ENCODE measurements at places on chromosomes 6 and 20.

- DNase-seq: no peak
These were observed 316.8 kb upstream of the TSHZ2 start for GRCh38 chr20:52655395-52655794.

- no peak for DNase-seq
These were observed 6.6 kb upstream of the SERPINB9 start for GRCh38 chr6:2909718-2910117.

- DNase-seq: no peak
These were observed 80.4 kb upstream of the ZNF184 start for GRCh38 chr6:27553123-27553904.

DNA sequence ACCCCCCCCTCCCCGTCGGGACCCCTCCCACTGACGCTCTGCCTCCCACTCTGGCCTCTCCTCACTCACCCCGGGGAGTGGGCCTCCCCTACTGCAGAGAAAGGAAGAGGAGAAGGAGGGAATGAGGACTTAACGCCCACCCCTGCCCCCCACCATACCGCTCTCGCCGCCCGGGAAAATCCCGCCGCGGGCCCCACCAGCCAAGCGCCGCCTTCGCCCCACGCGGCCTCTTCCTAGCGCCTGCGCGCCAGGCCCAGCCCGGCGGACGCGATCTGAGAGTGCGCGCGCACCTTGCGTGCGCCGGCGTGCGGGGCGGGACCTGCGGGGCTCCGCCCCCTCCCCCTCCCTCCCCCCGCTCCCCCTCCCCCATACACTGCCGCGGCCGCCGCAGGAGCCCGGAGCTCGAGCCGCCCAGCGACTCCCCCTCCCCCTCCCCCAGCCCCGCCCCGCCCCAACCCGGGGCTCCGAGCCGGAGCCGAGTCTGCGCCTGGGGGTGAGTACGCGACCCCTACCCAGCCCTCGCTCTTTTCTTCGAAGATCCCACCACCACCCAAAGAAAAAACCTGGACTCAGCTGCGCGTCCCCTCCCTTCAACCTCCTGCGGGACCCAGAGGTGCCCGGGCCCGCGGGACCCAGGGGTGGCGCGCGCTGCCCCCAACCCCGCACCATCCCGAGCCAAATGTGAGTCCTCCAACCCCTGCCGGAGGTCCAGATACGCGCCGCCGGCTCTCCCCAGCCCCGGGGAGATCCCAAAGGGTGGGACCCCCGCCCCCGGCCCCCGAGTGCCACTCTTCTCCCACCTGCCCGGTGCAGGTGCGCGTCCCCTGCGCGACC, at the start of the genes MRPL14 and TMEM63B:
TSS of gene MRPL14 (minus strand) at position 267 of the 834 bp plus-strand sequence. CDS start 10,841 bp downstream, outside the sequence.
TSS of gene TMEM63B (plus strand) at position 369 of the 834 bp plus-strand sequence. CDS start 7,031 bp downstream, outside the sequence.
- DNase-seq: peak; percentile 75

- DNase-seq: peak; percentile 88
These were observed 9.5 kb upstream of the PAQR8 start for GRCh38 chr6:52352239-52353018.

GRCh38 chr6:77466055-77466450, 2.8 kb upstream of the HTR1B start:
- no peak for DNase-seq

GRCh38 chr6:33028220-33028849, 18.9 kb upstream of the HLA-DOA start:
- DNase-seq: no peak

DNA sequence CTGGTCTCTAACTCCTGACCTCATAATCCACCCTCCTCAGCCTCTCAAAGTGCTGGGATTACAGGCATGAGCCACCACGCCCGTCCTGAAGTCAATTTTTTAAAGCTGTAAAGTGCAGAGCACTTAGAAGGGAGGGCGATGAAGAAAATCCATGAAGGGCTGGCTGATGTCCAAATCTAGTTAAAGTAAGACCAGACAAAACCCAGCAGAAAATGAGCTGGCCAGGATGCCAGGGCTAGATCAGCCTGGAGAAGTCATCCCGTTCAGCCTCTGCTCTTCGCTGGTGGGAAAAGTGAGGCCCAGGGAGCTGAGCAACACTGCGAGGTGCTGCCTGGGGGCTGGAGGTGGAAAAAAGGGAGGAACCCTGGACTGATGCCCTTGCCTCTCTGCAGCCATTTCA, 3.1 kb downstream of the BPIFB4 start:
- DNase-seq: no peak

- no peak for DNase-seq
These were observed 33.5 kb downstream of the NEDD9 start for GRCh38 chr6:11198663-11199603.

GRCh38 chr6:158793432-158793831, 25.7 kb downstream of the EZR start:
- DNase-seq: no peak

DNA sequence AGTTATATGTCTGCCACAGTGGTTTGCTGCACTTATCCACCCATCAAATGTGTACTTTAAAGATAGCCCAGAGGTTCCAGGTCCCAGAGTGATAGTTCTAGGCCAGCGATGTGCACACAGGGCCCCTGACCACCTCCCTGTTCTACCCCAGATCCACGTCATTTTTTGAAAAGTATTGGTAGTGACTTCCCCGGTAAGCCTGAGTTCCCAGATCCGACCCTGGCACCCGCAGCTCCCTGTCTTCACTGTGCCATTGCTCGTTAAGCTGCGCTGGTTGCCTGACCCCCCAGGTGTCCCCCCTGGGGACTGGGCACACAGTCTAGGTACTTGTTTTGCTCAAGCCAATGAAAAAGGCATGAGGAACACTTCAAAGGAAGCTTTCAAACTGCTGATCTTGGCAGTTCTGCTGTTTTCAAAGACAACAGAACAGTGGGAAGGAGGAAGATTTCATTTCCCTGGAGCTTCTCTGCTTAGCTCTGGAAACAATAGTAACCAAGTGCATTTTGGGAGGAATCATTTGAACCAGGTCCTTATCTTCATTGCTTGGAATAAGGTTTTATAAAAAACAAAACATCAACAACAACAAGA, 116.3 kb upstream of the TAB2 start:
- DNase-seq: no peak

- DNase-seq: peak; percentile 25
These were observed 2.7 kb upstream of the RBM24 start for GRCh38 chr6:17278289-17279063.

GRCh38 chr6:63597141-63598048, 25.1 kb downstream of the LOC128125822 start:
- DNase-seq: no peak

DNA sequence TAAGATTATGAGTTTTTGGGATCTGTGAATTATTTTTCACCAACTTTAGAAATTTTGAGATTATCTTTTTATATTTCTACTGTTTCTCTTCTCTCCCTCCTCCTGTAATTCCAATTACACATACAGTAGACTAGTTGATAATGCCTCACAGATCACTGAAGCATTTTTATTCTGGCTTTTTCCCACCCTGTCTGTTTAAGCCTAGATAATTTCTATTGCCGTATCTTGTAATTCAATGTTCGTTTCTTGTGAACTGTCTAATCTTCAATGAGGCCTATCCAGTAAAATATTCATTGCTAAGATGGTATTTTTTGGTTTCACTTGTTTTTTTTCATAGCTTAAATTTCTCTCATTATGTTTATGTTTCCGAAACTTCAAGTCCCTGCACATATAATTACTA, 12.0 kb downstream of the MDN1 start:
- no peak for DNase-seq

All from fibroblast of skin of left biceps (primary cell).